ENCODE measurements at places on chromosomes 3 and 15.

- no peak for DNase-seq
Measured at GRCh38 chr15:93520206-93520605, 431.2 kb upstream of the RGMA start.

GRCh38 chr3:73509816-73510215 is 114.9 kb downstream of the PDZRN3 start:
- DNase-seq, result no peak

DNA sequence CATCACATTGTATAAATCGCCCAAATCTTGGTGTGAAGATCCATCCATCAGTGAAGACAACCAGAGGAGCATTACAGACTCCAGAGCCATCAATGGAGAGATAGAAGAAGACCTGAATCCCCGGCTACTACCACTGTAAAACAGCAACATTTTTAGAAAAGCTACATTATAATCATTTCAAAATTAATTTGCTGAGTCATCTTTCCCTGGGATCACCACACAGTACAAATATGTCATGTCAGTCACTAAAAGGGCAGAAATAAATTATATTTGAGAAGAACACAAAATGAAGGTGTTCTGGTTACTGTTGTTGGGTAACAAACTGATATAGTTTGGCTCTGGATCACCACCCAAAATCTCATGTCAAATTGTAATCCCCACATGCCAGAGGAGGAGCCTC is 218.5 kb upstream of the STT3B start:
- peak; percentile 25 for DNase-seq

- no peak for DNase-seq
Measured at GRCh38 chr3:27714692-27715453, 7.2 kb downstream of the EOMES start.

DNA sequence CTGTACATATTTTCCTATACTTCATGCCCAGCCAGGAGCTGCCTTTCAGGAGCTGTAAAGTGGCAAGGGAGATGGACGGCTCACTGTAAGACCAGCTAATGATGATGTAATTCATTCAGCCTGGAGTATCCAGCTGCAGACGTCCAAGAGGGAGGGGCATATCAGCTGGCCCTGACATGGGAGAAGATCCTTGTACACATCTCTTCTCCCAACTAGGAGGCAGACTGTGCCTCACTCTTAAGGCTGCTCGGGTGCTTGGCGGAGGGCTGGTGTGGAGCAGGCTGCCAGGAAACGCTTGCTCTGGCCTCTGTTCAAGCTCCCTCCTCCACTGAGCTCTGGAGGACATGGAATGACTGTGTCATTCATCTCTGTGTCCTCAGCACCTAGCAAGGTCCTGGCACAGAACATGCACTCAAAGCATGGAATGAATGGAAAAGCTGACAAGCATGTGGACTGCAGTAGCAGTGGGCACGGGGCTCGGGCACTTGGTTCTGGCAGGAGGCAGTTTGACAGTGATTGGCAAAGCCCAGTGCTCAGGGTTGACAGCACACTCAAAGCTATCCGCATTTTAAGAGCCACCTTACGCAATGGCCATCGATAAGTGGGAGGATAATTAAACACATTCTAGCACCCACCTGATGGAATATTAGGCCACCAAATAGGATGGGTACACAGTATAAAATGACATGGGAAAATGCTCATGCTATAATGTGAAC is 72.4 kb downstream of the TBC1D2B start:
- DNase-seq, result no peak

GRCh38 chr3:141349711-141350110 is 18.6 kb upstream of the ZBTB38 start:
- no peak for DNase-seq

DNA sequence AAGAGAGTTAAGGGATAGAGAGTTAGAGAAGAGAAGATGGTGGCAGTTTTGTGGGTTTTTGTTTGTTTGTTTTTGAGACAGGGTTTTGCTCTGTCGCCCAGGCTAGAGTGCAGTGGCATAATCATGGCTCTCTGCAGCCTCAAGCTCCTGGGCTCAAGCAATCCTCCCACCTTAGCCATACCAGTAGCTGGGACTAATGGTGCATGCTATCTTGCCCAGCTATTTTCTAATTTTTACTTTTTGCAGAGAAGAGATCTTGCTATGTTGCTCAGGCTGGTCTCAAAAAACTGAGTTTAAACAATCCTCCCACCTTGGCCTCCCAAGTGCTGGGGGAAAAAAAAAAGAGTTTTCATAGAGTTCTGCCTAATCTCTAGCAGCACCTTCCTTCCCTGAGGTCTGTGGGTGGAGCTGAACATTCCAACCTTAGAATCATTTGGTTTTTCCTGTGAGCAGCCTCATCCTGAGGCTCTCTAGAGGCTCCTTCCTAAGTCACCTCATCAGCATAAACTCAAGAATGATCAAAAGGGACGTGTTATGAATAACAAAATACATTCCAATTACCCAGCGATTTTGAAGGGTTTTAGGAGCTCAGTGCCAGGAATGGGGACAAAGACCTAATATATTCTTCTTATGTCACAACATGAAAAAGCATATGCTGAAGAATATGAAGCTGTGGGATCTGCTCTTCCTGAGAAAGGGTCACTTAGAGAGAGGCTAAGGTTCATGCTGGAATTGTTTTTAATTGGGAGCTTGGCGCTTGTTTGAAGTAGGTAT is 180.6 kb downstream of the LSAMP start:
- no peak for DNase-seq

DNA sequence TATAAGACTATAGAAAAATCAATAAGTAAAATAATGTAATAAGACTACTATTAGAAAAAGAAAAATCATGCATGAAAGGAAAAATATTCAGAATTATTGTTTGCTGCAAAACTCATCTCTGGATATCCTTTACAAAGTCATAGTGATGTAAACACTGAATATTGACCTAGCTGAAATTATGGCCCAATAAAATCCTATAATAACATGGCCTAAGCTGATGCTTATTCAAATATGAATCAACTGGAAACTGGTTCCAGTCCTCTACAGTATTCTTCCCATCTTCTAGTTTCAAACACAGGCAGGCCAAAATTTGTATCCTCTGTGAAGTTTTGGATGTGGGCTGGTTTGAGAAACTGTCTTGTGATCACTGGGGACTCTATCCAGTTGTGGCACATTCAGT is 134.5 kb downstream of the CNTN3 start:
- no peak for DNase-seq

GRCh38 chr3:32226875-32227500 is 11.5 kb upstream of the CMTM8 start:
- DNase-seq, result no peak

- DNase-seq, result no peak
Measured at GRCh38 chr15:36185845-36186244, 393.6 kb upstream of the CDIN1 start.

DNA sequence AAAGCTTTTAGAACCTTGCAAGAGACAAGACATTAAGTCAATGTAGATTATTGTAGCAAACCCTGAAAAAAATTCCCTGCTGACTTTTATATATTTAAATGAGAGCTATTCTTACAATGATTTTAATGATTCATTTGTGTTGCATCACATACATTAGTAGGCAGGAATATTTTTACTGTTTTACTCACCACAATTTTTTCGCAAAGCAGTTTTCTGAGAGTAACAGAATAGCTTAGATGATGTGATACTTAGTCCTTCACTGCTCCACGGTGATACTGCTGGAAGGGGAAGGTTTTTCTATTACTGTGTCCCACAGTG is 43.9 kb upstream of the CLRN1 start:
- peak; percentile 13 for DNase-seq

- no peak for DNase-seq
Measured at GRCh38 chr3:156847752-156848448, 21.7 kb downstream of the LEKR1 start.
